ENCODE measurements at places on chromosomes 7 and 10.

- no peak for DNase-seq
Measured at GRCh38 chr10:48601789-48602188, 3.1 kb downstream of the ARHGAP22 start.

DNA sequence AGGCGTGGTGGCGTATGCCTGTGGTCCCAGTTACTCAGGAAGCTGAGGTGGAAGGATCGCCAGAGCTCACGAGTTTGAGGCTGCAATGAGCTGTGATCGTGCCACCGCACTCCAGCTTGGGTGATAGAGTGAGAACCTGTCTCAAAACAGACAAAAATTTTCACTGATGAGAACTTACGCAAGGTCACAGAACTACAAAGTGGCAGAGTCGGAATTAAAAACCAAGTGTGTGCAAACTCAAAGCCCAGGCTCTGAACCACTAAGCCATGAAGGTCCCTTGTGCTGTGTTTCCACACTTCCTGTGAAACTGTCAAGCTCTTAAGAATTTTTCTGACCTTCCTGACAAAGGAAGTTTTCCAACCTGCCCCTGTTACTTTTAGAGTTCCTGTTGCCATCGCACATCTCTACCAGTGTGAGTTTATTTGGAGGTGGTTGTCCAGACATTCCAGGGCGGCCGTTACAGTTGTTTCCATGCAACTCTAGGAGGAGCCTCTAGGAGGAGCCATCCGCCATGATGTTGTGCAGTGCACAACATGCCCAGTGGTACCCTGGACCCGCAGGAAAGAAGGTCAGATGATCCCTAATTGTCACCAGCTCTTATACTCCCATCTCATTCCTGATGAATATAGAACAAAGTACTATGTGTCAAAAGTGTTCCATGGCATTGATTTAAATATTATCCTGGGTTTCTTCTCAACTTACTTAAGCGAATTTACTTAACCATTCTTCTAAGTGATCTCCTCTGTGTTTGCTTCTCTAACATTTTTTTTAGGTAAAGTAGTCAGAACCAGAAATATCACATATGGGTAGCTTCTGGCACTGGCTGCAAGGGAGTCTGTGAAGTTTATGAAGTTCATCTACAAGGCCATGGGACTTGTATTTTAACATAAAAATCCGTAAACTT, 49.0 kb upstream of the LYZL1 start:
- DNase-seq = no peak

DNA sequence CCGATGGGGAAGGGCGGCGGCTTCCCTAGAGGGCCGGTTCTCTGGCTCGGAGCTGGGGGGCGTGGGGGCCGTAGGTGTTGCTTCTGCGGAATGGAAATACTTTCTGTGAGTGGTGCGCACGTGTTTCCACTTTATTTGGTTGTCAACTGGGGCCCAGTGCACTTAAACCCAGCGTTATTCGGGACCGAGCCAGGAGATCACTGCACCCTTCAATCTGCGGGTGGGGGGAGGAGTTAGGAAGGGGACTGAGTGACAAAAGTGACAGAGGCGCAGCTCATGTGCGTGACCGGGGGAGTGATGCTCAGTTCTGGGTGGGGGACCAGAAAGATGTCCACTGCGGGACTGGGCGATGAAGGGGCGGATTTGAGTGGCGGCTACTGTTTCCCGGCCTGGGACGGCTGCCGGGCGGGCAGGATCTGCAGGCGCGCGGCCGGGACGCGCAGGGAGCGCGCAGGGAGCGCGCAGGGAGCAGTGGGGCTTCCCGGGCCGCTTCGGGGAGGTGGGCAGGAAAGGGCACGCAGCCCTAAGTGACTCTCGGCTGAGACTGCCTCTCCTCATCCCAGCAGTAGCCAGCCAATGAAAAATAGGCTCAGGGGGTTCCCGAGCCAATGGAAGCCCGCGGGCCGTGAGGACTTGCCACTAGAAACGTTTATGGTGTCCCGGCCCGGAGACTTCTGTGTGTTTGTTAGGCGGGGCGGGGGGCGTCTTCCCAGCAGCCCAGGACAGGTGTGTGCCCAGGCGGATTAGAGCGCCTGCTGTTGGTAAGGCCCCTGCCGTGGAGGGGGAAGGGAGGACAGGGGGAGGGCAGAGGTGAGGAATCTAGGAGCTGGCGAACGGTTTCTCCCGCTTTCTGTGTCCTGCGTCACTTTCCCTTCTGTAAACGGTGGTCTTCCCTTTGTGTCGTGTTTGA, 54.3 kb upstream of the KDM7A start:
- DNase-seq = peak; percentile 87

GRCh38 chr7:47816647-47817046, 131.6 kb downstream of the PKD1L1 start:
- no peak for DNase-seq

- no peak for DNase-seq
Measured at GRCh38 chr7:129115676-129116075, 28.8 kb upstream of the TSPAN33 start.

GRCh38 chr7:84394219-84394618, 199.6 kb upstream of the SEMA3A start:
- no peak for DNase-seq

Measured in NCI-H748 treated with DMSO at 0.1 percent for 48 hours (cell line).